ENCODE measurements at places on chromosomes 12 and 14. TPM values are rescaled to one million over a fixed set of nuclear protein-coding genes. Genes with fewer than 3 reads are reported as not detected.

Gene RNASE2
- not detected for total RNA-seq

GRCh38 chr14:92670643-92671366 lies 77.6 kb downstream of the LGMN start:
- peaks cover 12% of the 10 kb centered on the region for H3K36me3 ChIP-seq
- DNase-seq, result no peak
- no peaks in the 10 kb centered on the region for H3K27me3 ChIP-seq
- H3K27ac ChIP-seq, result no peak overlapping the region

DNA sequence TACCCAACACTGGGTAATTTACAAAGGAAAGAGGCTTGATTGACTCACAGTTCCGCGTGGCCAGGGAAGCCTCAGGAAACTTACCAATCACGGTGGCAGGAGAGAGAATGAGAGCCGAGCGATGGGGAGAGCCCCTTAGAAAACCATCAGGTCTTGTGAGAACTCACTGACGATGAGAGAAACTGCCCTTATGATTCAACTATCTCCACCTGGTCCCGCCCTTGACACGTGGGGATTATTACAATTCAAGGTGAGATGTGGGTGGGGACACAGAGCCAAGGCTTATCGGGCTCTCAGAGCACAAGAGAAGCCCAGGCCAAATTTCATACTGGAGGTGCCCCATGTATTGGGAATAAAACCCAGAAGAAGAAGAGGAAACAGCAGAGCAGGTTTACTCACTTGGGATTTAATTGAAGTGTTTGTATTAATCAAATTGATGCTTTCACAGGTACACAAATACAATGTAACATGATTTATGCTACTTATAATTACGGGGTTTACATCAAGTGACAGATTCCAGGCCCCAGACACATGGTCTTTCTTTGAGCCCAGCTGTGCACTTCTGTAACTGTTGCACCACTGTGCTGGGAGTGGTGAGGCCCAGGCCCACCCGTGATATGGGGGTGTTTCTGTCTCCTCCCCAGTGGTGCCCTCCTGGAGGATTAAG lies 8.2 kb upstream of the CCDC85C start:
- no peak overlapping the region for H3K27ac ChIP-seq
- H3K36me3 ChIP-seq, result no peaks in the 10 kb centered on the region
- no peaks in the 10 kb centered on the region for H3K4me1 ChIP-seq

GRCh38 chr12:104064031-104064841 lies at the start of gene HCFC2:
Gene HCFC2, plus strand, starts transcription at chr12:104064531. Its CDS starts 30 bp downstream, at chr12:104064561.
- H3K27ac ChIP-seq, result peak within 1 kb of the TSS; percentile 84
- peaks cover 9% of the 10 kb centered on the region for H3K4me1 ChIP-seq

DNA sequence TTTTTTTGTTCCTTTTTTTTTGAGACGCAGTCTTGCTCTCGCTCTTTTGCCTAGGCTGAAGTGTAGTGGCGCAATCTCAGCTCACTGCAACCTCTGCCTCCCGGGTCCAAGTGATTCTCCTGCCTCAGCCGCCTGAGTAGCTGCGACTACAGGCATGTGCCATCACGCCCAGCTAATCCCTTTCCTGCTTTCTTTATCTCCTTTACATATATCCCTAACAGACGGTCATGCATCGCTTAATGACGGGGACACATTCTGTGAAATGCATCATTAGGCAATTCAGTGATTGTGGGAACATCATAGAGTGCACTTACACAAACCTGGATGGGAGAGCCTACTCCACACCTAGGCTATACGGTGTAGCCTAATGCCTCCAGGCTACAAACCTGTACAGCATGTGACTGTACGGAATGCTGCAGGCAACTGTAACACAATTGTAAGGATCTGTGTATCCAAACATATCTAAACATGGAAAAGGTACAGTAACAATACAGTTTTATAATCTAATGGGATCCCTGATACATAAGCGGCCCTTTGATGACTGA lies 32.8 kb downstream of the NOS1 start:
- H3K27me3 ChIP-seq, result peaks cover 4% of the 10 kb centered on the region
- H3K36me3 ChIP-seq, result no peaks in the 10 kb centered on the region
- H3K27ac ChIP-seq, result no peak overlapping the region
- no peaks in the 10 kb centered on the region for H3K4me1 ChIP-seq
- no peak for DNase-seq

GRCh38 chr12:61758661-61759060 lies 501.5 kb upstream of the USP15 start:
- H3K4me1 ChIP-seq, result no peaks in the 10 kb centered on the region
- no peaks in the 10 kb centered on the region for H3K27me3 ChIP-seq
- H3K4me3 ChIP-seq, result no peak overlapping the region
- no peak overlapping the region for H3K27ac ChIP-seq

DNA sequence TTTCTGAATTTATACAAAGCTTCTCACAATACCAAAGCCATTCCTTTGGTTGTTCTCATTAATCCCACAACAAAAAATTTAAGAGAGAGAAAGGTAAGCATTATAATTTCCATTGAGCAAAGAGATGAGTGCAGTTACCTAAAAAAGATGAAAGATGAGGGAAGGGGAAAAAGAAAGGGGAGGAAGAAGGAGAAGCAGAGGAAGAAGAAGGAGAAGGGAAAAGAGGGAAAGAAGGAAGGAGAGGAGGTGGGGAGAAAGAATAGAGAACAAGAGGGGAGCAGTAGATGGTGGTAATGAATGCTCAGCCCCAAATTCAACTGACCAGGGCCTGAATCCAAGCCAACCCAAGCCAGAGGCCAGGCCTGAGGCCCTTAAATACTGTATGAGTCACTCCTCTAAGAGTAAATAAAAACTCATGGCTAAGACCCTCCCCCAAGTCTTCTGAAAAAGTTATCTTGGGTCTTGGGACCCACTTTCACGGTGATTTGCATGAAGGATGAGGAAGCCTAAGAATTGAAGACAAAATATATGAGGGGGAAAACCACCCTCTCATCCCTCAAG lies 144.6 kb downstream of the ITPR2 start:
- no peaks in the 10 kb centered on the region for H3K27me3 ChIP-seq
- H3K27ac ChIP-seq, result peak overlapping the region; percentile 10
- H3K4me3 ChIP-seq, result no peak overlapping the region
- no peak for DNase-seq
- H3K4me1 ChIP-seq, result no peaks in the 10 kb centered on the region

Gene P2RX2
- not detected for total RNA-seq

Measured in CD8-positive, alpha-beta memory T cell (primary cell).